Hematopoietic multipotent progenitor cell (in vitro differentiated cells): ENCODE measurements at places on chromosomes 6 and 20.

GRCh38 chr6:155646443-155646842, 190.8 kb upstream of the NOX3 start:
- DNase-seq: no peak

DNA sequence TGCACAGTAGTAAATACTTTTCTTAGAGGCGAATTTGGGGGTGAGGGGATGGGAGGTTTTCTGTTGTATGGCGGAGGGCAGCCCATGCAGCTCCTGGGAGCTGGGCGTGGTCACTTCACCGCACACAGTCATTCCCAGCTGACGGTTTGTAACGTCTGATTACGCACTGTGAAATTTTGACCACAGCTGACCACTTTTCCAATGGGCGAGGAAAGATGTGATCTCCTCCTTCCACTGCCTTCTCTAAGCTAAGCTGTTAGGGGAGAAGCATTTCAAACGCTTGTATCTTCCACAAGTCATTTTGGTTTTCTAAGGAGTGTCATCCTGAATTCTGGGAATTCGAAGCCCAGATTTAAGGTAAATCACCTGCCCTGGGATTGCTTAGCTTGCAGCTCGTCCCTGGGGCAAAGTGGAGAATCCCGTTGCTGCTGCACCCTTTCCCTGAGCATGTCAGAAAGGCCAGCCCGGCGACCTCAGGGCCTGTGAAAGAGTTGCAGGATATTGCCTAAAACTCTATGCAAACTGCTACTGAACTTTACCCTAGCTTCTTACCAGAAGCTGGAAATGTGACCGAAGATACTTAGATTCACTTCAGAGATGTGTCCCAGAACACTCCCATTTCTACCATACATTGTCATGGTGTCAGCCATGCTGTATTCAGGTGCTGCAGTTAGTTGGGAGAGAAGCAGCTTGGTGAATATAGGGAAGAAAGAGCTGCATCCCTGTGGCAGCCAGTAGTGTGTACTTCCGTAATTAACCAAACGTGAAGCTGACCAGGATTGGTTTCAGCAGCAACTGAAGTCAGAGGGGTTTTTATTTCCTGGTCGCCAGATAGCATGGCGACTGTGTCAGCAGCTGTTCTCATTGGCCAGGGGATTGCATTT, 58.9 kb downstream of the RREB1 start:
- DNase-seq: no peak

DNA sequence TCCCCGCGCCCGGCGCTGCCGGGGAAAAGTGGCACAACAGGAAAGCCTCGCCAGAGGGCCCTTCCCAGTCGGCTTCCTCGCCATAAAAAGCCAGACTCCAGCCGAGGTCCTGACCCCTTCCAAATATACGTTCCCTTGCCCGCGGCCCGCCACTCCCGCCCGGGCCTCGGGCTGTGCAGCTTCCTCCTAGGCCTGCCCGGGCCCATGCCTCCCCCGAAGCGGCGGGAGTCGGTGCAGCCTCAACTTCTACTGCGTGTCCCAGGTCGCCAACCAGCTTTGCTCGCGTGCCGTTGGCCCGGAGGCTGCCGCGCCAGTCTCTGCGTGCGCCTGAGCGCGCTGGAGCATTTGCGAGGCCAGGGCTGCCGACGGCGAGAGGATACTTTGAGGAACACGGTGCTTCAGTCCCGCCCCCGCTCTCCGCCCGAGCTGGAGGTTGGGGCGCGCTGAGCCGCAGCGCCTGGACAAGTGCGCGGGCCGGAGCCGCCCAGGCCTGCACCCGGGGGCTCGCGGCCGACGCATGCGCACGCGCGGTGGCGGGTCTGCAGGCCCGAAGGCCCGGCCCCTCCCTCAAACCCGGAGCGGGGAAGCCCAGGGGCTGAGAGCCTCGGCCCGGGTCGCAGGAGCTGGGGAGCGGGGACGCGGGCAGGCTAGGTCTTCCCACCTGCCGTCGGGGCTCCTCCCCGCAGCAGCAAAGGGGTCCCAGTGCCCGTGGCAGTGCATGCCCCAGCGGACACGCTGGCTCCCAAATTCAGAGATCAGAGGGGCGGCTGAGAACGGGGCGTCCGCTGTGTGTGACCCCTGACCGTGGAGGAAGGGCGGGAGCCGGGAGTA, 10.2 kb downstream of the FOXC1 start:
- no peak for DNase-seq

GRCh38 chr6:77587963-77588362, 64.9 kb upstream of the MEI4 start:
- no peak for DNase-seq

GRCh38 chr6:167140589-167141474, 16.9 kb downstream of the GPR31 start:
- DNase-seq: no peak
